Fibroblast of skin of left quadriceps (primary cell): ENCODE measurements at places on chromosomes 2 and 18.

GRCh38 chr2:97736608-97737330 is 23.4 kb downstream of the ZAP70 start:
- DNase-seq = no peak

- no peak for DNase-seq
Observed at GRCh38 chr2:234753701-234754100, 198.1 kb upstream of the SH3BP4 start.

GRCh38 chr2:190409616-190410015 is 1.5 kb downstream of the MFSD6 start:
- DNase-seq = no peak

GRCh38 chr2:224442071-224442967 is 40.4 kb upstream of the FAM124B start:
- no peak for DNase-seq

DNA sequence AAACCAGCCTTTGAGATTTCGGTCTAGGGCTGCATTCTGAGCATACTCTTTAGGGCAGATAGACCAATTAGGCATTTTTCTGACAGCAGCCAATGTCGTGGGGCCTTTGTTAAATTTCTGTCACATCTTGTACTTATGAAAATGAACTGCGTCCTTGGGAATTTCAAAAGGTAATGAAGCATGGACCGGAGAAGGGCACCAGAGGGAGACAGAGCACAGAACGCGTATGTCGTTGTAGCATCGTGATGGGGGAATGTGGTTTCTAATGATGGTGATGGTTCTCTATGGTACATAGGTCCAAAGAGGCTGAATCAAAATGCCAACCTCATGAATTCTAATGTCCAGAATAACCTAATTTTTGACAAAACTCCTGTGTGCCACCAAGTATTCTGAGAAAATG is 483.9 kb upstream of the CRIM1 start:
- DNase-seq = no peak

- DNase-seq = no peak
Observed at GRCh38 chr18:11309172-11309571, 159.8 kb upstream of the PIEZO2 start.

GRCh38 chr2:68839260-68839833 is 31.9 kb downstream of the BMP10 start:
- no peak for DNase-seq

- DNase-seq = peak; percentile 61
Observed at GRCh38 chr2:218003981-218004419, 1.2 kb upstream of the TNS1 start.

DNA sequence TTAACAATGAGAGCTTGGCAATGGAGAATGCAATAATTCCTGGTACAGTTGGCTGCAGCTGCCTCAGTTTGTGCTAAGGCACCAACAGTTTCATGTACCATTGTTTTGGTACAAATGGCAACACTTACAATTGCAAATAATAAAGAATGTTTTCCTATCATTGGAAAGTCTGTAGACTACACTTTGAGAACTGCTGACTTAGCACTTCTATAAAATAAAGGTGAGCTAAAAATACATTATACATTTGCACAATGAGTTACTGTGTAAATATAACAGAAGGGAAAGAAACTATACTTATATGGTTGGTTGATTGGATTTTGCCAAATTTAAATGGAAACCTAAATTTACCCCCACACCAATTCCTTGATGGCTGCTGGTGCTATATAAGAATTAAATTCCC is 44.9 kb upstream of the TWSG1 start:
- DNase-seq = no peak

DNA sequence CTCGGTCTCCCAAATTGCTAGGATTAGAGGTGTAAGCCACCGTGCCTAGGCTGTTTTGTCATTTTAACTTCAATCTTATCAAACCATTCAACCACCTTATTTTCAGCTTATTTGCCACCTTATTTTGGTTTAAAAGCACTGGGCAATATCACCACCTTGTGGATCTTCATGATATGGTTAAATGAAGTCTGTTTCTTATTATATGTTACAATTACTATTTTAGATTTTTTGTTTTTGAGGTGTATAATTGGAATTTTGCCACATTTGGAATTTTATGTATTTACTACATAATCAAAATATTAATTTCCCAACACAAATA is 43.8 kb upstream of the SCN9A start:
- peak; percentile 24 for DNase-seq

GRCh38 chr18:35581898-35582641 is 530 bp downstream of the GALNT1 start:
- DNase-seq = no peak

GRCh38 chr2:11891671-11892440 is 145.4 kb downstream of the LPIN1 start:
- DNase-seq = no peak

- no peak for DNase-seq
Observed at GRCh38 chr2:161005170-161005569, 155.1 kb upstream of the TANK start.

GRCh38 chr2:263022-263738 is 652 bp downstream of the SH3YL1 start:
- no peak for DNase-seq

GRCh38 chr2:205679410-205680009 is 2.8 kb upstream of the NRP2 start:
- DNase-seq = no peak

DNA sequence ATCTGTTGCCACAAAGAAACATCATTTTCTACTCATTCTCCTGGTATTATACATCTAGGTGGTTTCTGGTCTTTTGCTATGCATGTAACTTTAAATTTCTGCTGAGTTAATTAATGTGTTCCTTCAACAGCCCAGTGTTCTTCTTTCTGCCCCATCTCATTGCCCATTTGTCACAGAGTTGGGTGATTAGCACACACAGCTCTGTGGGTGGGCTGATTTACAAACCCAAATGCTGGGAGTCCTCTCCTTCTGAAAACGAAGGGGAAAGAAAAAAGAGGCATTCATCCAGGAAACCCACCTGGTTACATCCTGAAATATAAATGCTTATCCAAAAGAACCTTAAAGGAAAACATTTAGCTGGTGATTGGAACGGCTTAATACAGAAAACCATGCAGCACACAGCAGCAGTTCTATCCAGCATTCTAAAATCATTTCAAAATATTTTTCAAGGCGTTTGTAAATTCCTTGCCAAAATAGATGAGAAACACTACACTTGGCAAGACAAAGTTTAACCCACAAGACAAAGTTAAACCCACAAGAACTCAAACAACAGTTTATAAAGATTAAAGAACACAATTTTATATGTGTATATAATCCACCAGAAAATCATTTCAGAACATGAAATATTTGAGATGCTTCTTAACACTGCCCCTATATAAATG is 177.9 kb downstream of the ANTXR1 start:
- no peak for DNase-seq

DNA sequence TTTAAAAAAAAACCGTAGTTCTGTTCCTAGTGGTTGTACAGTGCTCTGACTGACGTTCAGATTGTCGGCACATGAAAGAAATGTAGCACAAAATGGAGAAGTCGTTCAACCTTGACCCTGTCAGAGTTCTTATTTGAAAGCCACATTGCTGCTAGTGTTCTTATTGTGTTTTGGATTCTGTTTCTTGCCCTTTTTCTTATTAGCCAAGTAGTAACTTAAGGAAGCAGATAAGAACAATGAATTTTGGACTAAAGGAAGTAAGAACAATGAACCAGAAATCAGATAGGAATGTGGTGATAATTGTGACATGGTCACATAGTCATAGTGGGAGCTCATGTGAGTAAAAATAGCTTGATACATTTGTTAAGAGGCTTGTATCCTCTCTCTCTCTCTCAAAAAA is 45.9 kb downstream of the RPIA start:
- no peak for DNase-seq

GRCh38 chr2:37582481-37583220 is 88.8 kb downstream of the CDC42EP3 start:
- no peak for DNase-seq

- DNase-seq = no peak
Observed at GRCh38 chr18:55477860-55478581, 110.0 kb downstream of the TCF4 start.

- no peak for DNase-seq
Observed at GRCh38 chr18:31302991-31303390, 15.0 kb upstream of the DSG1 start.

- DNase-seq = no peak
Observed at GRCh38 chr2:173791502-173791901, 173.7 kb downstream of the SP3 start.

- peak; percentile 94 for DNase-seq
Observed at GRCh38 chr18:79484661-79485621, 89.2 kb downstream of the NFATC1 start.

GRCh38 chr2:221455214-221455613 is 116.9 kb downstream of the EPHA4 start:
- no peak for DNase-seq

- no peak for DNase-seq
Observed at GRCh38 chr18:11052800-11053199, 96.6 kb downstream of the PIEZO2 start.

DNA sequence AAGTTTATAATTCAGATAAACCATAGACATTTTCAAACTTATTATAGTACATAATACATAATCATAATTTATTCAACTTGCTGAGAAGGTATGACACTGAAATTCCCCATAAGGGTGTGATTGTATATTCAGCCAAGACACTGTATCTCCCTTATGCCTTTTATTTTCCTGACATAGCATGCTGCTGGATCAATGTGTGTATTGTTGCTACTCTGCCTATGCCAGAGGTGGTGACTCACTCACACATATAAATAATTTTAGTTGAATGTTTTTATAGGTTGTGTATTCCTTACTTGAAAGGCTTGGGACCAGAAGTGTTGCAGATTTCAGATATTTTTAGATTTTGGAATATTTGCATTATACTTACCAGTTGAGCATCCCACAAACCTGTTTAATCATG is 86.8 kb downstream of the VRK2 start:
- no peak for DNase-seq

GRCh38 chr2:20225294-20226151 is 593 bp upstream of the SDC1 start:
- no peak for DNase-seq

DNA sequence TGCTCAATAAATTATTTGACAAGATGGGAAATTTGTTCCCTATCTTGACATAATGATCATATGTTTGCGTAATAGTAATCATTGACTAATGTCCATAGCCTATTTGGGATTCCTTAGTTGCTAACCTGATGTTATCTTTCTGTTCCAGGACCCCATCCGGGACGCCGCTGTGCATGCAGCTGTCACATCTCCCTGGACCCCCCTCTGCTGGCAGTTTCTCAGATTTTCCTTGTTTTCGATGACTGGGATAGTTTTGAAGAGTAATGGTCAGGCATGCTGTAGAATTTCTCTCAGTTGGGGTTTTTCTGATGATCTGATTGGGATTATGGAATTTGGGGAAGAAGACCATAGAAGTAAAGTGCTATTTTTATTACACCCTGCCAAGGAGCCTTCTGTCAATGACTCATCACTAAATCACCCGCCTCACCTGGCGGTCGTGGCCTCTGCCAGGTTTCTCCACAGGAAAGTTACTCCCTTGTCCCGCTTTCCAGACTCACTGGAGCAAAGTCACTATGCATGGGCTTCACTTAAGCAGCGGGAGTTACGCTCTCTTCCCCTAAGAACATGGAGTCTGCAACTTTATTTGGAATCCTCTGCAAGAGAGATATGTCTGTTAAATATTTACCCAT is 19.9 kb upstream of the TMEM18 start:
- DNase-seq = no peak

- no peak for DNase-seq
Observed at GRCh38 chr2:19759880-19760279, 141.9 kb downstream of the TTC32 start.

- DNase-seq = no peak
Observed at GRCh38 chr2:76965772-76966171, 556.4 kb downstream of the LRRTM4 start.

DNA sequence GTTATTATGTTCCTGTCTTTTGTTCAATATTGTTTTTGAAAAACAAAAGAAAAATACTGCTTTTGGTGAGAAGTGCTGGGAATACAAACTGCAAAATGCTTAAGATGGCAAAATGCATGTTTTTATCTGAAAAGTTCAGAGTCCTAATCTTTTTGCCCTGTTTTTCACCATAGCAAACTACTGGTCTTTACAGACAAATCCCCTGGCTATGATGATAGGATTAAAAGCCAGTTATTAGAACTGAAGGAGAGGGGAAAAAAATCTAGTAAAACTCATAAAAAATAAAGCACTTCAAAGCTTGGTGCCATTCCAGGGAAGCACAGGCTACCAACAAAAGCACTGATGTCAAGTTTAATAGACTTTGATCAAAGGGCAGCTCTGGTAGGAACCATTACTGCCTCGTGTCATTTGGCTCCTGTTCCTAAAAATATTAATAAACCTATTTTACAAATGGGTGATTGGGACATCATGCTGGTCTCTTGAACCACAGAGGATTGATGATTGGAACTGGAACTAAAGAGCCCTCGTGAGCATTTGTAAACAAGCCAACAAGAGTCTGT is 194.7 kb downstream of the RAB3GAP1 start:
- DNase-seq = no peak

GRCh38 chr2:158130832-158131473 is 29.3 kb downstream of the UPP2 start:
- DNase-seq = no peak

- no peak for DNase-seq
Observed at GRCh38 chr18:44241020-44241419, 439.7 kb upstream of the SETBP1 start.

DNA sequence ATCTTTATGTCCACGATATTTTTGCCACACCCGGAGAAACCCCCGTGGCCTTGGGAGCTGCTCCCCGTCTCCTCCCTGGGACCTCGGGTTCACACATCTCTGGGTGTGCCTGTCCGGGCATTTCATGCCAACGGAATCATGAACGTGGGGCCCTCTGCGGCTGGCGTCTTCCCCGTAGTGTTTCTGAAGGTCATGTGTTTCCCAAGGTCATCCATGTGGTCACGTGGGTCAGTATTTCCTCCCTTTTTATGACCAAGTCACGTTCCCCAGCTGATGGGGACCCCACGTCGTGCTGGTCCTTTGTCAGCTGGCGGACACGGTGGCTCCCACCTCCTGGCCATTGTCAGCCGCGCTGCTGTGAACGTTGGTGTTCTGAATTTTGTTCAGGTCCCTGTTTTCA is 135.7 kb downstream of the NFATC1 start:
- DNase-seq = no peak

DNA sequence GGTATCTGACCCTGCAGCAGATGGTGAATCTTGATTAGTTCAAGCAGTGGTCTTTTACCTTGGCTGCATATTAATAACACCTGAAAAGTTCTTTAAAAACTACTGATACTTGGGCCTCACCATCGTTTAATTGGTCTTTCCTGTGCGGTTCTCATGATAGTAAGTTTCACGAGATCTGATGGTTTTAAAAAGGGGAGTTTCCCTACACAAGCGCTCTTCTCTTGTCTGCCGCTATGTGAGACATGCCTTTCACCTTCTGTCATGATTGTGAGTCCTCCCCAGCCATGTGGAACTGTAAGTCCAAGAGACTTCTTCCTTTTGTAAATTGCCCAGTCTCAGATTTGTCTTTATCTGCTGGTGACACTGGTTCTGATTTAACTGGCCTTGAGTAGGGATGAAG is 102.3 kb downstream of the LYPD1 start:
- DNase-seq = no peak

DNA sequence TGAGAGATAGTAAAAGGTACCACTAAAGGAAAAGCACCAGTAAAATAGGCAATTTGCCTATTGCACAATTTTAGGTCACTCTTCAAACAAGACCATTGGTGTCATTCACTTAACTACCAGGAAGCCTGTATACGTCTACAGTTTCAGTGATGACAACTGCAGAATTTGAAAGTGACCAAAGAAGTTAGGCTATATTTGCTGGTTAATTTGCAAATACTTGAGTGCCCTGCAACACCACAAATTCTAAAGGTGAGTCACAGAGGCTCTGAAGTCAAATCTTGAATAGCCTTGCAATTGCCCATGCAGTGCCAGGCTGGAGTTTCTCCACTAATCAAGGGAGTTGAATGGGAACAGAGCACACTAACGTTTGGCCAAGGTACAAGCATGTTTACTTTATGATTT is 128.7 kb upstream of the CCDC68 start:
- DNase-seq = no peak
